Stimulated activated CD8-positive, alpha-beta memory T cell treated with anti-CD3 and anti-CD28 coated beads, Interleukin-4, amount 100 ng/mL, for 1 hour (primary cell): ENCODE measurements at places on chromosomes 12 and 14.

- no peak for DNase-seq
These were observed 125.9 kb upstream of the ATF1 start for GRCh38 chr12:50637870-50638481.

DNA sequence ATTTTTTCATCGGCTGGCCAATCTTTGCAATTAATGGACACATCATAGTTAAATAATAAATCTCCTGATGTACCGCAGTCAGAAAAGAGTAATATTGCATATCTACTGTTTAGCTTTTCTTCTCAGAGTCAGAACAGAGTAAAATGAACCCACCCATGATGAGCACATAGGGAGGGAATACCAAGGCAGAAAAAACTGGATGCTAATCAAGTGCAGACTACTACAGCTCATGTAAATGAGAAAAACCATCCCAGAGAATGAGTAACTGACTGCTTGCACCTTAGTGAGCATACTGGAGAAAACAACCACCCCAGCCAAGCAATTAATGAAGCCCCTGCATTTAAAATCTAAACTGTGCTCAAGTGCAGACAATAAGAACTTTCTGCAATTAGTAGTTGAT is 483.7 kb downstream of the MDGA2 start:
- DNase-seq, result no peak

- DNase-seq, result no peak
These were observed 390.7 kb downstream of the SYT1 start for GRCh38 chr12:79255288-79255687.

DNA sequence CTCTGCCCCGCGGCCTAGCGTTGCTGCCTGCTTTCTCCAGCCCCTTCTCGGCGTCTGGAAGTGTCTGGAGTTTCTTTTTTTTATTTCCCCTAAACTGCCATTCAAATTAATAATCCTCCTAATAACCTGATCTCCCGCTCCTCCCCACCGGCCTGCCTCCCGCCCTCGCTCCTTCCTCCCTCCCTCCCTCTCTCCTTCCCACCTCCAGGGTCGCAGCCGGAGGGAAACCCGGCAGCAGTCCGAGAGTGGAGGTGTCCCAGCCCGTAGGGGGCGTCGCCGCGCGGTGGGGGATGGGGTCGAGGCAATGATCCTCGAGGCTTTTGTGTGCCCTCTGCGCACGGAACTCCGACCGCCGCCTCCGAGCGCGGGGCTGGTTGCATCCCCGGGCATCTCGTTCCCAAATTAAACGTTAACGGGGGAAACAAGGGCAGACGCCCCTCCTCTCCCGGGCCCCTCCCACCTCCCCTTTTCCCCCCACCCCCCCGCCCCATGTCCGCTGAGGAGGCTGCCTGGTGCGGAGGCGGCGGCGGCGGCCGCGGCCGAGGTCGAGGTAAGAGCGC is 1.0 kb upstream of the SOCS2 start:
- no peak for DNase-seq

GRCh38 chr12:53004582-53004981 is 1.7 kb upstream of the EIF4B start:
- no peak for DNase-seq
